ENCODE measurements at places on chromosomes 5 and 9. TPM values are rescaled to one million over a fixed set of nuclear protein-coding genes. Genes with fewer than 3 reads are reported as not detected.

DNA sequence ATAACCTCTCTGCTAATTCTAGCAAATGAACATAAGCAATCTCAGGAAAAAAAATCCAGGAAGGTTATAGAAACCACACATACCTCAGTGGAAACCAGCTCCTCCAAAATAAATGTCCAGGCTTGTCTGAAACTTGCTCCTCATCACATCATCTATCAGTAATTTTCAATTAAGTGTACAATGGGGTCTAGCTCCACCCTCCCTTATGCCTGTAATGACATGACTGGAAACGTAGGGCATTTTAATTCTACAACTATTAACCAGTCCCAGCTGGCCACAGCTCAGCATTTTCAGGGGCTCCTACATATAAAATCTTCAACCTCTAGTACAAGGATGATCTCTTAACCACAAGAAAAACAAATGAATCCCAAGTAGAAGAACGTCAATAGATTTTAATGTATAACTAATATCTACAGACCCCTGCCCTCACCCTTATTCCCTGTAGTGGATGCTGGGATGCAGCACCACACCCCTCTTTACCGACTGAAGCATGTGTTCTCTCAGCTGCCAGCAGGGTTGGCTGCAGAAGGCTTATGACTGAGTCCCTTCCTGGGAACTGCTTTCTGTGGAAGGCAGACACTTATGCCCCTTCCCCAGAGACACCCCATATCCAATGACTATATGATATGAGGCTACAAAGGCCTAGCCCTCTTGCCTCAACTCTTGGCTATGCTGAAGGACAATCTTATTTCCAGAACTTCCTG lies 6.8 kb downstream of the TSSK1B start:
- no peak for DNase-seq
- no peaks in the 10 kb centered on the region for H3K4me1 ChIP-seq
- no peaks in the 10 kb centered on the region for H3K27me3 ChIP-seq
- no peaks in the 10 kb centered on the region for H3K36me3 ChIP-seq
- H3K27ac ChIP-seq = no peak overlapping the region

GRCh38 chr5:144315994-144316634 lies 145.4 kb downstream of the KCTD16 start:
- DNase-seq = no peak
- no peak overlapping the region for H3K4me3 ChIP-seq
- H3K27me3 ChIP-seq = no peaks in the 10 kb centered on the region
- no peaks in the 10 kb centered on the region for H3K4me1 ChIP-seq

- H3K27ac ChIP-seq = peak overlapping the region; percentile 72
- H3K27me3 ChIP-seq = no peaks in the 10 kb centered on the region
- peaks cover 19% of the 10 kb centered on the region for H3K4me1 ChIP-seq
- no peak for DNase-seq
These were observed 793 bp downstream of the AGPAT2 start for GRCh38 chr9:136686534-136686793.

DNA sequence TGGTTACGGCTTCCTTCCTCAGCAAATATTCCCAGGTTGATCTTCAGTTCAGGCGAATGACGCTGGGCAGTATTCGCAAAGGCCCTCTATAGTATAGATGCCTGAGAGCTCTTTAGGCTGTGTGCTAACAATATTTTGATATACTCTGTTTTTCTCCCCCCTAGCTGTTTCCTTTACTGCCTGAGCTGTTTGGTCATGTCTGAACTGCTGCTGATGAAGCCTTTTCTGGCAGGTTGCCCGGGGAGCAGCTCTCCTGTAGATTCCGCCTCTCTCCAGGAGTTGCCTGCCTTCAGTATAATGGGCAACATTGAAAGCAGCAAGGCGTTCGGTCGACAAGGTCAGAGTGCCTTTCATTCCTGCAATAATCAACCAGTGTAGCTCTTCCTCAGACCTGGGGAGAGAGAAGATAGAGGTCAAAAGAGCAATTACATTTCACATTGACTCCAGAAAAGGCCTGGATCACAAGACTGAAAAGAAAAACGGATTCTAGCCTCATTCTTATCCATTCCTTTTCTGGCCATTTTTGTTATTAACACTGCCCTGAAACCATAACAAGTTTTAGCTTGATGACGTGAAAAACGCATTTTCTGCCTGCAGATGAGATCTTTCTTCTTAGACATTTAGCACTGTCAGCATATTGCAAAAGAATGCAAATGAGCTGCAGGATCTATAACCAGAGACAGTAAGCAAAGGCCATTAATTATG lies 60.1 kb upstream of the ZNF608 start:
- no peak overlapping the region for H3K27ac ChIP-seq
- H3K36me3 ChIP-seq = no peaks in the 10 kb centered on the region
- no peaks in the 10 kb centered on the region for H3K4me1 ChIP-seq
- no peaks in the 10 kb centered on the region for H3K27me3 ChIP-seq
- H3K4me3 ChIP-seq = no peak overlapping the region

DNA sequence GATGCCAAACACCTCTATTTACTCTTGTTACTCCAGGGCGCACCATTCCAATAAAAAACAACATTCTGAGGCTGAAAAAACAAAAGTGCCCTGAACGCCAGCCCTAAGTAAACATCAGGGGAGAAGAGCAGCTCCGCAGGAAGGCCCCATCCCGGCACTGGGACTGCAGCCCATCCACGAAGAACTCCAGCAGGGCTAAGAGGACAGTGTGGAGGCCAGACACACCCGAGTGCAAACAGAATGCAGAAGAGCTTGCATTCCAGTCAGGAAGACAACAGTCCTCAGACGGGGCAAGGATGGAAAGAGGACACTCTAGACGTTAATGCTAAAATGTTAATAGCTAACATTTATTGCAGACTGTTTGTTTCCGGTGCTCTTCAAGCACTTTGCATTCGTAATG lies 33.0 kb downstream of the FAM240B start:
- no peaks in the 10 kb centered on the region for H3K4me1 ChIP-seq
- no peak for DNase-seq
- H3K27ac ChIP-seq = no peak overlapping the region
- H3K27me3 ChIP-seq = no peaks in the 10 kb centered on the region

DNA sequence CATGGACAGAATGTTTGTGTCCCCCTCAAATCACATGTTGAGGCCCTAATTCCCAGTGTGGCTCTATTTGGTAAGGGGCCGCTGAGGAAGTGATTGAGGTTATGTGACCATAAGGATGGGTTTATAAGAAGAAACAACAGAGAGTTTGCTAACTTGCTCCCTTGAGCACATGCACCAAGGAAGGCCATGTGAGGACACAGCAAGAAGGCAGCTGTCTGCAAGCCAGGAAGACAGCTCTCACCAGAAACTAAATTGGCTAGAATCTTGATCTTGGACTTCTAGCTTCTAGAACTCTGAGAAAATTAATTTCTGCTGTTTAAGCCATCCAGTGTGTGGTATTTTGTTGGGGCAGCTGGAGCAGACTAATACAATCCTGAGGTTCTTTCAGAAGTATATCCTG lies 35.2 kb upstream of the CDC42SE2 start:
- H3K36me3 ChIP-seq = no peaks in the 10 kb centered on the region
- no peaks in the 10 kb centered on the region for H3K4me1 ChIP-seq
- H3K27me3 ChIP-seq = no peaks in the 10 kb centered on the region
- H3K4me3 ChIP-seq = no peak overlapping the region

GRCh38 chr5:175166026-175166425 lies 278.0 kb downstream of the DRD1 start:
- H3K4me3 ChIP-seq = no peak overlapping the region
- H3K36me3 ChIP-seq = no peaks in the 10 kb centered on the region
- H3K27me3 ChIP-seq = no peaks in the 10 kb centered on the region
- DNase-seq = no peak
- H3K27ac ChIP-seq = no peak overlapping the region

GRCh38 chr9:83533296-83533695 lies 4.9 kb downstream of the FRMD3 start:
- H3K4me3 ChIP-seq = no peak overlapping the region
- no peaks in the 10 kb centered on the region for H3K27me3 ChIP-seq
- DNase-seq = no peak
- H3K27ac ChIP-seq = no peak overlapping the region

DNA sequence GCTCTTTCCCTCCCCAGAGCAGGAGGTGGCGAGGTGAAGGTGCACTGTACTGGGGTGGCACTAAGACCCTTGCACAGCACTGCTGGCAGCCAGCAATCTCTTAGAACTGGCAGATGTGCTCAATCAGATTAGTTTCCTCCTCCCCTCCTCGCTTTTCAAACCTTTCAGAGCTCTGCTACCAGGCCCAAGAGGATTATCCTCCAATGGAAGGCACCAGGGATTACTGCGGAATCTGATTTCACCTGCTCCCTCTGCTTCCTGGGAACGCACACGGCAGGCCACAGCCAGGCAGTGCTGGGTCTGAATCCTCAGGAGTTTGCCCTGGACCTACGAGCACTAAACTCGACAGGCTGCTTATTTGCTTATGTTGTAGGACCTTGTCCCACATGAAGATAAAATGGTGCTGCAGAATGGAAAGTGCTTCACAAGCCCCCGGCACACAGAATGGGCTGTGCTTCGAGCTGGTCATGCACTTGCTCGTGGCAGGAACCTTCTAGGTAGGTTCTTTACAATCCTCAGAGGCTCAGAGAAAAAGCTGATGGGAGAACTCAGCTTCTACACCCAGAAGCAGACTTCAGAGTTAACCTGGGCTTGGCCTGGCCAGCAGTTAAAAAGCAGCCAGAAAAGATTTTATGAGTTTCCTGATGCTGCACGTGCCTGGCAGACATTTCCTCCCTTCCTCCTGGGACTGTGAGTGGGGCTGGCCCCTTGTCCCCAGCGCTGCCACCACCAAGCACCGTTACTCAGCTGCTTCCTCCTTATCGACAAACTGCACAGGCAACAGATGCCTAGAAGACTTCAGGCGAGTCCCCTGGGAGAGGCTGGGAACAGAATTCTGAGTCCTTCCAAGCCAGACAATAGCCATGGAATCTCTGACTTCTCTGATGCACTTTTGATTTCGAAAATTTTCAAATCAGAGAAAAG lies 33.1 kb downstream of the FABP6 start:
- no peak overlapping the region for H3K4me3 ChIP-seq
- no peaks in the 10 kb centered on the region for H3K27me3 ChIP-seq
- DNase-seq = no peak
- no peaks in the 10 kb centered on the region for H3K4me1 ChIP-seq

DNA sequence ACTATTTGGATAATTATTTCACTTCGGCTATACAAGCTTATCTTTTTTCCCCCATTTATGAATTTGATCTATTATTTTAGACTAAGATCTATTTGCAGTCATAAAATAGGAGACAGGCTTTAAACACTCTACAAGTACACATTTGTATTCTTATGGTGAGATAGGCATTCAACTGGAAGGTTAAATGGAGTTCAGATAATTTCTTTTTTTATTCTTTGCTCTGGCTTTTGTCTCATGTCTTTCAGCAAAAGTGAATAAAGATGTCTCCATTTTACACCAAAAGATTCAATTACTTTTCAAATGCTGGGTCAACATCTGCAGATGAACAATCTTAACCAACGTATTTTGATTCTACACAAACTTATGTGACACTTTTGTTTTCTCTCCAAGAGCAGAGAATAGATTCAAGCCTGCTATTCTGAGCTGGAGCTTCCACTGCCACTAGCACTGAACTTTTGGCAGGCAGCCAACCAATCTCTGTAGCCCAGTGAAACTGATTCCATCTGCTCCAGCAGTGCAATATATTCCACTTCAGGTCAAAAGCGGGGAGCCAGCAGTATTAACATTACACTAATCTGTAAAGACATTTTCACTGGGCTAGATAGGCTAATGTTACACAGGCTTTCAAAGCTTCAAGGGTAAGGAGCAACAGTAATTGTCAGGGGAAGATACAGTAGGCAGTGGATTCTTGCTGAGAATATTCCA lies 452.0 kb upstream of the ZNF608 start:
- no peaks in the 10 kb centered on the region for H3K27me3 ChIP-seq
- H3K4me3 ChIP-seq = no peak overlapping the region
- DNase-seq = peak; percentile 76
- H3K36me3 ChIP-seq = no peaks in the 10 kb centered on the region
- peaks cover 4% of the 10 kb centered on the region for H3K4me1 ChIP-seq
- H3K27ac ChIP-seq = no peak overlapping the region

- DNase-seq = no peak
- no peak overlapping the region for H3K4me3 ChIP-seq
- no peaks in the 10 kb centered on the region for H3K27me3 ChIP-seq
- H3K36me3 ChIP-seq = no peaks in the 10 kb centered on the region
- no peaks in the 10 kb centered on the region for H3K4me1 ChIP-seq
These were observed 219.0 kb upstream of the EDIL3 start for GRCh38 chr5:84603568-84604185.

DNA sequence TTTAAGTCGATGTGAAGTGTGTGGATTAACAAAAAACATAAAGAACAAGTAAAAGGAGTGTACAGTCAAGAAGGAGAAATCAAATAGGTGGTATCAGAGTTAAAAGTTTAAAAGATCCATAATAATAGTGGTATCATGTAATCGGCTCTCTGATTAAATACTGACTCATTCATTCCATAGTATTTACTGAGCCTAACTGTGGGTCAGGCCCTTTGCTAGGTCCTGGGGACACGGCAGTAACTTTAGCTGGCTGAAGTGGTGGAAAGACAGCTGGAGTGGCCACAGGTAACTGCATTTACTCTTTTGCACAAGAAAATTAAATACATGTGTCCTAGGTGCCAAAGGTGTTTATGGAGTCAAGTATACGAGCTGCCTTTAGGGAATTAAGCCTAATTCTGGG lies 124.0 kb downstream of the GNAQ start:
- H3K4me3 ChIP-seq = no peak overlapping the region
- H3K27me3 ChIP-seq = no peaks in the 10 kb centered on the region
- H3K36me3 ChIP-seq = no peaks in the 10 kb centered on the region
- DNase-seq = no peak

- H3K4me1 ChIP-seq = no peaks in the 10 kb centered on the region
- H3K27me3 ChIP-seq = no peaks in the 10 kb centered on the region
- DNase-seq = no peak
- no peak overlapping the region for H3K4me3 ChIP-seq
- H3K36me3 ChIP-seq = no peaks in the 10 kb centered on the region
- no peak overlapping the region for H3K27ac ChIP-seq
These were observed 153.1 kb upstream of the OTULINL start for GRCh38 chr5:14428302-14429081.

DNA sequence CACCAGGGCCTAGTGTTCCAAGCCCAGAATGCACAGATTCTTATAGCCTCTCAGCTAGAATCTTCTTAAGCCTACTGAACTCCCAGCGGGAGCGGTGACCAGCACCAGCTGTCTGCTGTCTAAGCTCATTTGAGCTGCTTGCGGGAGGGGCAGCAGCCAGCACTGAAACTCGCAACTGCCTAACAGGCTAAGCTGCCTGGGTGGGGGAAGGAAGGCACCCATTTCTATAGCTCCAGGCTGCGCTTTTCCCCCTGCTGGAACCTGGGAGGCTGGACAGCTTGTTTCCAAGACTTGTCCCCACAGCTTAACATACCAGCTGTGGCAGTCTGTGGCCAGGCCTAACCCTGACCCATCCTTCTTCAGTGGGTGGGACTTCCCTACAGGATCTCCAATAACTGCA lies 512.9 kb downstream of the EFNA5 start:
- H3K27me3 ChIP-seq = no peaks in the 10 kb centered on the region
- H3K27ac ChIP-seq = no peak overlapping the region
- no peaks in the 10 kb centered on the region for H3K36me3 ChIP-seq
- no peaks in the 10 kb centered on the region for H3K4me1 ChIP-seq
- no peak for DNase-seq

The ARSI gene
- 15.1 TPM for total RNA-seq

The FAM120A gene
- total RNA-seq = 36.8 TPM

The AFF4 gene
- total RNA-seq = 104 TPM

The GDA gene
- not detected for total RNA-seq

The NXNL2 gene
- total RNA-seq = 12.6 TPM

The PDZD2 gene
- total RNA-seq = 21.4 TPM

The EMB gene
- total RNA-seq = 2.4 TPM
